A549 treated with CORT108297 at 1 μM for 4 hours (cell line): ENCODE measurements at places on chromosomes 7 and 10. TPM values are rescaled to one million over a fixed set of nuclear protein-coding genes. Genes with fewer than 3 reads are reported as not detected.

Gene ICA1
- 0.88 to 1.9 TPM (median 1.0 TPM) in 5 replicates for total RNA-seq

Gene ALKBH4
- total RNA-seq = 8.8 to 12.7 TPM (median 12.3 TPM) in 5 replicates

Gene PIK3CG
- total RNA-seq = not detected in 5 replicates

Gene PTER
- 10.5 to 17.0 TPM (median 14.5 TPM) in 5 replicates for total RNA-seq

Gene ACSM6
- total RNA-seq = not detected in 5 replicates

Gene LBX1
- total RNA-seq = not detected in 5 replicates

Gene MICALL2
- total RNA-seq = 15.4 to 35.4 TPM (median 31.4 TPM) in 5 replicates

Gene SORBS1
- total RNA-seq = 0.36 to 0.69 TPM (median 0.47 TPM) in 5 replicates

Gene ABCB1
- total RNA-seq = 0.06 to 0.29 TPM (median 0.17 TPM) in 4 of 5 replicates, not detected in the other
